ENCODE measurements at places on chromosomes 3 and 15. TPM values are rescaled to one million over a fixed set of nuclear protein-coding genes. Genes with fewer than 3 reads are reported as not detected.

- no peak for DNase-seq
These were observed 13.5 kb downstream of the MRPS11 start for GRCh38 chr15:88480981-88481380.

DNA sequence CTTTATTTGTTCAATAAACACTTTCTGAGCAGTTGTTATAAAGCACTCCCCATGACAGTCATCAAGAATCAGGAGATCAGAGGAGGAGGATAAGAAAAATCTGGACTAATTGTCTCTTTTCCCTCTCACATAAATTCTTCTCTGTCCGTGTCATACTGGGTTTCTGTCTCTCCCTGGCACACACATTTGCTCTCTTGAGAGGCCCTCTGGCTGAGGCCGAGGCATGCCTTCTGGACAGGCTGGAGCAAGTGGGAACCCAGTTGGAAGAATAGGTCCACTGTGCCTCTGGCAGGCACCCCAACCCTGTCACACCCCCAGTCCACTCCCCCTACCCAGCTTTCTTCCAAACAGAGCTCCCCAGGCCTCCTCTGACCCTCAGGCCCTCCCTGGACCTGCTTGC is 315.8 kb downstream of the UACA start:
- no peak for DNase-seq

GRCh38 chr3:23644676-23645075 is 161.1 kb upstream of the UBE2E1 start:
- DNase-seq = no peak

DNA sequence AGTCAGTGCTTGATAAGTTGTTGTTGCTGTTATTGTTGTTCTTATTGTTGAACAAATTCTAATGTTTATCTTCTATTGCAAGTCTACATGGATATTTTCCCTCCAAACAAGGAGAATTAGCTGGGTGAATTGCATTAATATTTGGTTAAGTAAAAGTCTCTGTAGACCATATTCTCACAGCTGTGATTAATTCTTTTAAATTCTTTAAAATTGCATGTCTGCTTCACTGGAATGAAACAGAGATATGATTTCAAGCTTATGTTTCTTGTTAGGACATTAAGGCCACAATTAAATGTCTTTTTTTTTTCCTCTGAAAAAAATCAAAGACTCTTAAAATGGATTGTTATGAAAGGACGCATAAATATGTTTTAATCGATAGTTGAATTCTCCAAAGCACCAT is 153.4 kb downstream of the EBLN2 start:
- no peak for DNase-seq

DNA sequence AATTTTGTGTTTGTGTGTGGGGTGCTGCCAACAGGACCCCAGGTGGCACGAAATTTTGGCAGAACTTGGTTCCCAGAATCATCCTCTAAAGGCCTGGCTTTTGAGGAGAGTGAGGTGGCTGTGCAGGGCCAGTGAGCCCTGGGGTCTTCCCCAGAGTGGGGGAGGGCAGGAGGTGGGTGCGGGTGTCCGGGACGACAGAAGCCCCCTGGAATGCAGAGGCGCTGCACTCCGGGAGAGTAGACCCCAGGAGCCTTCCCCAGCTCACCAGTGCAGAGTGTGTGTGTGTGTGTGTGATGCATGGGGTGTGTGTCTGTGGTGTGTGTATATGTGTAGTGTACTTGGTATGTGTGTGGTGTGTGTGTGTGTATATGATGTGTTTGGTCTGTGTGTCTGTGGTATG is 44.4 kb upstream of the SEC13 start:
- no peak for DNase-seq

DNA sequence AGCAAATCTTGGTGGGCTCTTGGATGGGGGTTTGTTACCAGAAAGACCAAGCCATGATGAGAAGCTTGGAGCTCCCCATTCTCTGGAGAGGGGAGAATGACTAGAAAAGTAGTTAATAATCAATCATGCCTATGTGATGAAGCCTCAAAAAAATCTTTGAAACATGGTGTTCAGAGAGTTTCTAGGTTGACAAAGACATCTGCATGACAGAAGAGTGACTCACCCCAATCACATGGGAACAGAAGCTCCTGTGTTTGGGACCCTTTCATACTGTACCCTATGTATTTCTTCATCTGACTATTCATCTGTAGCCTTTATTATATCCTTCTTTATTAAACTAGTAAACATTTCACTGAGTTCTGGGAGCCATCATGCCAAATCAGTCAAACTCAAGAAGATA is 87.4 kb downstream of the BCHE start:
- no peak for DNase-seq

DNA sequence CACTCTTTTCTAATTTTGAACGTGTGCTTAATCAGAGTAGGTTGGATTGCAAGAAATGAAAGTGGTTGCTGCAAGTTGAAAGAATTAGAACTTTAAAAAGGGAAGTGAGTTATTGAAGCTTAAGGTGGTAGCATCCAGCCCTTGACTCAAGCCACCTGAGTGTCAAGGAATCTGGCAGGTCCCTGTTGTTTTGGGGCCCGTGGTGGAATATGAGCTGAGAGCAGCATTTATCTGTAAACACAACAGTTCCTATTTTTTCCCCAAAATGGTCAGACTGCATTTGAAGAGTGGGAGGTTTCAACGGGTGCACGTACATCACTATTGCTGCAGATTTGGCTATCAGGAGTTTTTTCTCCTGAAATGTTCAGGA is 1.7 kb downstream of the ITPR1 start:
- no peak for DNase-seq

- no peak for DNase-seq
These were observed 267.6 kb downstream of the AGBL1 start for GRCh38 chr15:86347245-86347644.

DNA sequence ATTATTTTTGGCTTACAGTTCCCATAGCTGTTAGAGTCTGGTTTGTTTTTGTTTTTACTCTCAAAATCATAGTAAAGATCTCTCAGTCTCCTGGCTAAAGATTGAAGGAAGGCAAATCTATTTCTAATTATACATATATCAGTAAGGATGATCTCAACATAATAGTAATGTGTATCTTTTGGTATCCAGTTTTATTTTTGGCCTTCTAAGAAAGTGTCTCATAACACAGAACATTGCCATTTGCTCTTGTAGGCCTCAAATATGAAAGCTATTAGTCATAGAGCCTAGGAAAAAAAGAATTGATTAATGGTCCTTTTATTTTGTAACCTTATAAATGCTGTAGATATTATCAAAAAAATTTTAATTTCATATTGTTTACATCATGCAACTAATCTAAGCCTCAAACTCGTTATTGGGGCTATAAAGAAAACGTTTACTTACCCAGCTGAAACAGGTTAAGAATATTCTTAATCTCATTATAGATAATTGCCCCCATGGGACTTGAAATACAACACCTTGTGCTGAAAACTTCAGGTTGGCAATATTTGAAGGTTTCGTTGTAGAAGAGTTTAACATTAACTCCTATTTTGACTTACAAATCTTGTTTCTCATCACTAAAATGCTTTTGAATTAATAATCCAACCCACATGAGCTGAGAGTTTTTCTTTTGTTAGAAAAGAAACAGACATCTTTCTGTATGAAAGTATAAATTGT is 16.7 kb downstream of the FBXO45 start:
- DNase-seq = no peak

DNA sequence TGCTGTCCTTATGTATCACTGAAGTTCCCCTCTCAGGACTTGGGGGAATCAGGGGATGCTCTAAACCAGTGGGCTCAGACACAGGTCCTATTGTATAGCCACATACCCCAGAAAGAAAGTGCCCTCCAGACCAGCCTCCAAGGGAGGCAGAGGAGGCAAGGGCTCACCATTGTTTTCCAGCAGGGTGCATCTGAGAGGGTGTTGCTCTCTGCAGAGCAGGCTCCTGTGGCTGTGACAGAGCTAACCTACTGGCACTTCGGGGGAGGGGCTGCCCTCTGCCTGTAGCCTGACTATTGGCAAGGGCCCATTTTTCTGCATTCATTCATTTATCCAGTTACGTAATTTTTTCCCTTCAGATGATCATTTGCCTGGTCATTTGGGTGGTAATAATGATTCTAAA is 39.9 kb downstream of the EEFSEC start:
- no peak for DNase-seq

- no peak for DNase-seq
These were observed 31.4 kb upstream of the UBE3A start for GRCh38 chr15:25470230-25470629.

- no peak for DNase-seq
These were observed 27.6 kb upstream of the ATP8B4 start for GRCh38 chr15:50146632-50147031.

DNA sequence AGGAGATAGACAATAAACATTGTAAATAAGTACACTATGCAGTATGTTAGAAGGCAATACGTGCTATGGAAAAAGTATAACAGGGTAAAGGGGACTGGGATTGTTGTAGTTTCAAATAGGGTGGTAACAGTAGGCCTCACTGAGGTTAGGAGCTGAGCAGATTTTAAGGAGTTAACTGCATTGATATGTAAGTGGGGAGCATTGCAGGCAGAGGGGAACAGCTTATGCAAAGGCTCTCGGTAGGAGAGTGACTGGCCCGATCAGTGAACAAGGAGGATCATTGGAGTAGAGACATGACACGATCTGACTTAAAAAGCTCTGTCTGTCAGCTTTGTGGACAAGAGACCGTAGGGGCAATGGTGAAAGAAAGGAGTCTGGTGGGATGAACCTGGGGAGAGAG is 46.8 kb downstream of the PCCB start:
- no peak for DNase-seq

- no peak for DNase-seq
These were observed 48.3 kb upstream of the CTDSPL start for GRCh38 chr3:37813403-37813802.

DNA sequence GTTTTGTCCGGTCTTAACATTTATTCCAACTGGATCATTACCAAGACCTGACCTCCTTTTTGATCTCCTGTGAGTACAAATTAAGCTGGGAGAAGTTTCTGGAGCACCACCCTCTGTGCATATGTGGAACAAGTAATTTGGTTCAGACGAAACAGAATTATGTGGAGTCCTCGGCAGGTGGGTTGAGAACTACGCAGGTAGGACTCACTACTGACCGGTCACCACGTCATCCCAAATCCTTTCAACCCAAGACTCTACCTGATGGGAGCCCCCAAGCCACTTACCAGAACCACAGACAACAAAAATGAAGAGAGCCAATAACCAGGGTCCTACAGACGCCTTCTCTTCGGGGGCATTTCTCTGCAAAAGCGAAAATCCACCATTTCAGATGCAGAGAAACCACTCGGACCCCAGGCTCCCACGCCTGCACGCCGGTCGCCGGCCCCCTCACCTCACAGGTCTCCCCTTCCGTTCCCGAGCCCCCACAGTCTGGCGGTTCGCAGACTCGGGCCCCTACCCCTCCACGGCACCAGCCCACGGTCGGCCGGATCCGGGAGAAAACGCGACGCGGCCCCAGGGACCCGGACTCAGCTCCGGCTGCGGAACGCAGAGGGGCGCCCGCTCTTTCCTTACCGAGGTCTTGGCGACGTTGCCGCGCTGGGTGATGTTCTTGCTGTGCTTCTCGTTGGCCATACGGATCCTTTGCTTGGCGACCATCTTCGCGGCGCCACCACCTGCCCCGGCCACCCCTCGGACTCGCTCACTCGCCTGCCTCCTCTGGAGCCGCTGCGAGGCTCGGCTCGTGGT is 674 bp downstream of the SERP1 start:
- DNase-seq = no peak

GRCh38 chr3:147736226-147736625 is 327.1 kb downstream of the ZIC1 start:
- DNase-seq = no peak

DNA sequence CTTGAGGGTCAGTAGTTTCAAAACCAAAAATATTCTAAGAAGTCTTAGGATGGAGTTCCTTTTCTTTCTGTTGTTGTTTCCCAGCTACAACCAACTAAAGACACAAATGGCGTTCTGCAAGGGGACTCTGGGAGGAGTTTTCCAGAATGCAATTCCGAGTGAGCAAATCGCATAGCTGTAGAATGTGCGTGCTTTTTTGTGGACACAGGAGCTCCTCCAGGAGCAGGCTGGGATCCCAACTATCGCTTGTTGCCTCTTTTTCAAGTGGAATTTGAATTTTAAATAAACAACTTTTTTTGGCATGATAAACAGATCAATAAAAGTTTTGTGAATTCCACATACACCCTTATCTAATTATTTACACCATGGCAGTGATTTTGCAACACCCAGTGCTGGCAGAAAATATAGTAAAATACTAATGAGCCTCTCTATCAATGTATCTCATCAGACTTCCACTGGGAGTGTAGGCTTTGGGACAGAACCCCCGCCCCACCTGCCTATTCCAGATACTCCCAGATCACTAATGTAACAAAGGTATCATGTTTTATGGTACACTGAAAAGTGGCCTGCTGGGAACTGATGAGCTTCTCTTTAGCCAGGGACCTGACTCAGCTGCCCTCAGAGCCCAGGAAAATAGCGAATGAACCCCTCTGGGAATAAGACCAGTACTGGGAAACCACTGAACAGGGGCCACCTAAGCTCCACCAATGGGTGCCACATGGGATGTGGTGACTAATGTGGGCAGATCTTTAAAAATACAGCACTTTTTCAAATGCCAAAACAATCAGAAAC is 66.4 kb downstream of the LMCD1 start:
- DNase-seq = no peak

GRCh38 chr3:50642382-50642781 is 25.4 kb downstream of the MAPKAPK3 start:
- DNase-seq = no peak

DNA sequence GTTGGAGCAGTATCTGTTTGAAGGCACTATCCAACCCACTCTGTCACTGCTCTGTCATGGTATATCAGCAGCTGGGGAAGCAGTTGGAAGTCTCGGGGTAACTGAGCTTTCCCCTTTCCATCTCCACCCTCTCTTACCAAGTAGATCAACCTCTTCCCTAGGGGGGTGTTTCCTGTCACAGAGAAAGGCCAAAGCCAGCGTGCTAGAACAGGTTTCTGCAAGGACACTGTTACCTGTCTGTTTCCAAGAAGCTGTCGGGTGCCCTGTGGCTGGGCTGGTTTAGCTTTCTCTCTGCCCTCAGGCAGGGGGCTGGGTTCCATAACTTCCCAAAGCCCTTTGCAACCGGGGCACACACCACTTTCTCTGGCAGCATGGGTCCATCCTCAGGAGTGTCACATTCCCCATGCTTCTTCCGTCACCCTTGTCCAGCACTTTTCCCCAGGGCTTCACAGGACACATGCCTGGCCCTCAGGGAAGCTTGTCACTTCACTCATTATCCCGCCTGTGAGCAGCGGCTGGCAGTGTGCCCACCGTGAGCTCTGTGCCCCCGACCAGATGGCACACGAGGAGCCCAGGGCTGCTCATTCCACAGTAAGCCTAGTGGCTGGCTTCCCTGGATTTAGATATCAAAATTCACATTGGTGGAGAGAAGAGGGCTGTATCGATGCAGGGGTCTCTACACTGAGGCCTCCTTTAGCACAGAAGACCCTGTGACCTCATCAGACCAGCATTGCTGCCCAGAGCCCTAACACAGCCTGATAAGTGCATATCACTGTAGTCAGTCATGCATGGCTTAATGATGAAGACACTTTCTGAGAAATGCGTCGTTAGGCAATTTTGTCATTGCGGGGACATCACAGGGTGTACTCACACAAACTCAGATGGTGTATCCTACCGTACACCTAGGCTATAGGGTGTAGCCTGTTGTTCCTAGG is 205.8 kb downstream of the SLCO3A1 start:
- DNase-seq = no peak

Gene RASGRF1
- polyA plus RNA-seq = 0.15 TPM

Gene ZBBX
- polyA plus RNA-seq = not detected

Gene EPHB3
- polyA plus RNA-seq = 2.2 TPM

Gene COL6A5
- not detected for polyA plus RNA-seq

Gene GOLGA8S
- polyA plus RNA-seq = 0.03 TPM

Gene BCL2A1
- 2.2 TPM for polyA plus RNA-seq

Gene CHL1
- polyA plus RNA-seq = 0.38 TPM

Gene GP9
- polyA plus RNA-seq = not detected

Gene FGF7
- 27.3 TPM for polyA plus RNA-seq

Gene VPS8
- 14.0 TPM for polyA plus RNA-seq

Gene DHFR2
- polyA plus RNA-seq = 1.1 TPM

Gene AMIGO3
- polyA plus RNA-seq = 1.5 TPM

Measured in IMR-90 (cell line).